ENCODE measurements at places on chromosomes 11 and 22.

GRCh38 chr11:8959546-8960166 is 4.6 kb downstream of the TMEM9B start:
- no peak for DNase-seq

- DNase-seq, result no peak
Measured at GRCh38 chr22:45155050-45155840, 8.5 kb upstream of the NUP50 start.

- no peak for DNase-seq
Measured at GRCh38 chr11:133034929-133035328, 497.4 kb downstream of the OPCML start.

GRCh38 chr11:1459764-1460395 is 26.7 kb downstream of the MOB2 start:
- no peak for DNase-seq

- DNase-seq, result peak; percentile 17
Measured at GRCh38 chr11:64224151-64224890, 1.7 kb downstream of the TRPT1 start.

GRCh38 chr11:78032090-78032489 is 9.0 kb upstream of the KCTD14 start:
- DNase-seq, result no peak

- no peak for DNase-seq
Measured at GRCh38 chr22:37560608-37561211, 430 bp downstream of the CDC42EP1 start.

DNA sequence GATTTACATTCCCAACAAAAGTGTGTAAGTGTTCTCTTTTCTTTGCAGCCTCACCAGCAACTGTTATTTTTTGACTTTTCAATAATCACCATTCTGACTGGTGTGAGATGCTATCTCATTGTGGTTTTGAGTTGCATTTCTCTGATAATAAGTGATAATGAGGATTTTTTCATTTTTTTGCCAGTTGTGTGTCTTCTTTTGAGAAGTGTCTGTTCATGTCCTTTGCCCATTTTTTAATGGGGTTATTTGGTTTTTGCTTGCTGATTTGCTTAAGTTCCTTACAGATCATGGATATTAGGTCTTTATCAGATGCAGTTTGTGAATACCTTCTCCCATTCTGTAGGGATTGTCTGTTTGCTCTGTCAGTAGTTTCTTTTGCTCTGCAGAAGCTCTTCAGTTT is 107.7 kb downstream of the EHF start:
- no peak for DNase-seq

- DNase-seq, result no peak
Measured at GRCh38 chr22:27207907-27208306, 550.5 kb downstream of the MIAT start.

- peak; percentile 83 for DNase-seq
Measured at GRCh38 chr22:41925783-41926460, 684 bp downstream of the TNFRSF13C start.
